ENCODE measurements at places on chromosomes 13 and 19.
A peak's percentile ranks its signal among the peaks of the same experiment; 100 is the strongest.

GRCh38 chr13:108225440-108225839 lies 7.2 kb downstream of the ABHD13 start:
- no peak for DNase-seq

GRCh38 chr13:103284466-103284865 lies 218.2 kb upstream of the SLC10A2 start:
- DNase-seq: no peak

GRCh38 chr13:109309625-109310363 lies 476.6 kb downstream of the IRS2 start:
- no peak for DNase-seq

- DNase-seq: peak; percentile 27
Measured at GRCh38 chr19:40139533-40140287, 49.0 kb upstream of the ZNF780A start.

DNA sequence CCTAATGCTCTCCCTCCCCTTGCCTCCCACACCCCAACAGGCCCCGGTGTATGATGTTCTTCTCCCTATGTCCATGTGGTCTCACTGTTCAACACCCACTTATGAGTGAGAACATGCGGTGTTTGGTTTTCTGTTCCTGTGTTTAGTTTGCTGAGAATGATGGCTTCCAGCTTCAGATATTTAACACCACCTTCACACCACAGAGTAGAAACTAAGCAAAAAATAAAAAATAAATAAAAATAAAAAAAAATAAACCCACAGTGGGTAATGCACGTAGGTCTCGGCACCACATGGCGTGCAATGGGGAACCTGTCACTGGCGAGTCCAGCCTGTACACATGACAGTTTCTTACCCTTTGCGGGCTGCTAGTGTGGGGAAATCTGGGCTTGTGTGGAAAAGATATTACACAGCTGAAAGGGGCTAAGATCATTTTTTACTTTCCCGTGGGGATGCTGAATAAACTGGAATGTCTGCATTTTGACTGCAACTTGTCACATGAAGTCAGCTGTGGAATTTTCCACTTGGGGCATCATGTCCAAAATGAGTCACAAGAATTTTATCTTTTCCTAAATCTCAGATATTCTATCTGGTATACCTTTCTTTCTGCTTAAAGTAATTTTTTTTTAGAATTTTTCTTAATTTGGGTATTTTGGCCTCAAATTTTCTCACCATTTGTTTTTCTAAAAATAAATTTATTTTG lies 170.5 kb downstream of the IRS2 start:
- DNase-seq: no peak

- no peak for DNase-seq
Measured at GRCh38 chr19:1524287-1524971, 552 bp downstream of the PLK5 start.

DNA sequence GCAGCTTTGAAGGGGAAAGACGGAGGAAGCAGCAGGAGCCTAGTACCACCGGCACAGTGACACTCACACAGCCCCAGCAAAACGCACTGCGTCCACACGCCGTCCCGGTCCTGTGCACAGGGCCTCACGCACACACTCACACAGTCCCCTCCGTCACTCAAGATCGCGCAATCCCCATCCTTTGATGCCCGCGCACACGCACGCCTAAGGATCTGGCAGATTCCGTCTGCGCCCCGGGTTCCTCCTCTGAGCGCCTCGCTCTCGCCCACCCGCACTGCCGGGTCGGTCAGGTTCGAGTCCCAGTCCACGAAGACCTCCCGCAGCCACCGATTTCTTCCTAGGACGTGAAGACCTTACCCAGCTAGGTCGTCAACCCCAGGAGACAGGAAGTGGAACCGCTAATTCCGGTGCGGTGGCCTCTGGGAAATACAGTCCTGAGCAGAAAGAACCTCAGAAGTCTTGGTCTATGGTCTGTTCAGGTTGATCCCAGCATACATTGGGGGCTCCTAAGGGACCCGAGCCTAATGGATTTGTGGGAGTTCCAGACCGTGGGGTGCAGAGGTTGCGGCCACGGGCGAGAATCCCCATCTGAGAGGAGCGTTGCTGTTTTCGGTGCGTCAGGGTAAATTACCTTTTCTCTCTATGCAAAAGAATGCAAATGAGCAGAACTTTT lies at the start of gene ZNF780B:
TSS of gene ZNF780B (minus strand) at position 400 of the 673 bp plus-strand sequence. CDS start 5,899 bp downstream, outside the sequence.
- DNase-seq: peak; percentile 52

GRCh38 chr13:46647512-46648065 lies 94.6 kb downstream of the LRCH1 start:
- no peak for DNase-seq

DNA sequence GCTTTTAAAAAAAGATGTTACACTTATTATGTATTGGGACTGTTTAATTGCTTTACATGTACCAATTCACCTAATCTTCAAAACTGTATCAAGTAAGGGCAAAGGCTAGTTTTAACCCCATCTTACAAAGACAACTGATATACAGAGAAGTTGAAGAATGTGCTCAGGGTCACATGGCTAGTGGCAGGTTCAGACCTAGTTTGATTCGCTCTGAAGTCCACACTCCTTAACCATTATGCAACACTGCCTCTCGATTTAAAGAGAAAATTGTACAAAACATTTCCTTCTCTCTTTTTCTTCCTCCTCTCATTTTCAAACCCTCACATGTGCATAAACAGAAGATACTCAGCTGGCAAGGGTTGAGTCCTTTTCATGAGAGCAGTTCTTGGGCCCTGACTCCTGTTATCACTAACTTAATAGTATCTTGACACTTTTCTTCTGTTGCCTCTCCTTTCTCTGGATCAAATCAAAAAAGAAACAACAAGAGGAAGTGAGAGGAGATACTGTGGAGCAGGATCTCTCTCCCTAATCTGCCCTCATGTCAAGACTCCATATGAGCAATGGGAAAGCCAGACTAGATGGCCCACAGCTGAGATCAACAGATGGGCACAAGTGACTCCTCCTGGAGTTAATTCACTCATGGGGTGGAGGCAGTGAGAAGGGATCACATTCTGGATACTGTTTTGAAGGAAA lies 19.0 kb upstream of the N4BP2L1 start:
- no peak for DNase-seq

GRCh38 chr13:49441312-49441711 lies 2.6 kb downstream of the CAB39L start:
- no peak for DNase-seq

- no peak for DNase-seq
Measured at GRCh38 chr13:74796157-74796556, 662.0 kb upstream of the KLF12 start.

DNA sequence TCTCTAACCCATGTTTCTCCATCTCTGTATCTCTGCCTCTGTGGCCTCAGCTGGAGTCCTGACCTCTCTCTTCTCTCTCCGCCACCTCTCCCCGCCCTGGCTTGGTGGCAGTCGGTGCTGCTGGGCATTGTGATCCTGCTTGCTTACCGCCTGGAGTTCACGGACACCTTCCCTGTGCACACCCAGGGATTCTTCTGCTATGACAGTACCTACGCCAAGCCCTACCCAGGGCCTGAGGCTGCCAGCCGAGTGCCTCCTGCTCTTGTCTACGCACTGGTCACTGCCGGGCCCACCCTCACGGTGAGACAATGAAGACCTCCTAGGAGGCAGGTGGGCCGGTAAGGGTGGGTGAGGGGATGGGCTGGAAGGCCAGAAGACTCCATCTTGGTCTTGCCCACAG lies 4.2 kb downstream of the PLPPR2 start:
- DNase-seq: no peak

DNA sequence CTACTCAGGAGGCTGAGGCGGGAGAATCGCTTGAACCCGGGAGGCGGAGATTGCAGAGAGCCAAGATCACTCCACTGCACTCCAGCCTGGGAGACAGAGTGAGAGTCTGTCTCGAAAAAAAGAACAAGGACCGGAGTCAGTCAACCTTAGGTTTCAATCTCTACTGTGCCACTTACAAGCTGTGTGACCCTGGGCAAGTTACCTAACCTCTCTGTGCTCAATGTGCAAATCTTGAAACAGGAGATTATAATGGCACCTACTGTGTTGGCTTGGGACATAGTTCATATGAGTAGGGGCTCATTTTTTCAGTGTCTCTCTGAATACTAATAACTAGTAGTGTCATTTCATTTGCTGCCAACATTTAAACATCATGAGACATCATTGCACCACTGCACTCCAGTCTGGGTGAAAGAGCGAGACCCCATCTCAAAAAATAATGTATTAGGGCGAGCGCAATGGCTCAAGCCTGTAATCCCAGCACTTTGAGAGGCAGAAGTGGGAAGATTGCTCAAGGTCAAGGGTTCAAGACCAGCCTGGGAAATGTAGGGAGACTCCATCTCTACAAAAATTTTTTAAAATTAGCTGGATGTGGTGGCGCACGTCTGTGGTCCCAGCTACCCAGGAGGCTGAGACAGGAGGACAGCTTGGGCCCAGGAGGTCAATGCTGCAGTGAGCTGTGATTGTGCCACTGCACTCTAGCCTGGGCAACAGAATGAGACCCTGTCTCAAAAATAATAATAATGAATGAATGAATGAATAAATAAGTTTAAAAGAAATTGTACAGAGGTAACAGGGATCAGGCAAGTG lies 5.5 kb downstream of the C3 start:
- no peak for DNase-seq

DNA sequence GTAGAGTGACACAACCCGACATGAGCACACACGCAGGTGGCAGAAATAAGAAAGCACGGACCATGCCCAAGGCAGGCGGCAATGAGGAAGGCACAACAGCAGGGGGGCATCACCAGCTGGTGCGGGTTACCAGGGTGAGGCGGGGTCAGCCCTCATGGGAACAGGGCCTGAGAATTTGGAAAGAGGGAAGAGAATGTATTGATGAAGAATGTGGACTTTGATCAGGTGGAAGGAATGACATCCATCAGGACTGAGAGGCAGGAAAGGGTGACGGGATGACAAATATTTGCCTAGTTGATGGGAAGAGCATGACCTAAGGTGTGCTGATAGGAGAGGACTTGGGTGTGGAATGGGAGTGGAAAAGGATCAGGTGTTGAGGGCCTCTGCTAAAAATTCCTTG lies 177.5 kb downstream of the ABCC4 start:
- DNase-seq: no peak

DNA sequence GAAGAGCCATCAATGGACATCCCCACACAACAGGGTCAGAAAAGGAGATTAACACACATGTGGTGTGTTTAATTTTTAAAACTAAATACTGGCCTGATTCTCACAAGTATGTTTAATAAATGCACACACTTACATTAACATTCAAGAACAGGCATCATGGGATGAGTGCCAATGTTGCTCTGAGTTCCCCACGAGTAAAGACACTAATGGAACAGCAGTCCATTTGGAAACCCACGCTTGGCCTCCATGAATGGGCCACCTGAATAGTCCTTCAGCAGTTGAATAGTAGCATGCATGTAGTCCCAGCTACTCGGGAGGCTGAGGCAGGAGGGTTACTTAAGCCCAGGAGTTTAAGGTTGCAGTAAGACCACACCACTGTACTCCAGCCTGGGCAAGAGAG lies 195.2 kb upstream of the IPO5 start:
- DNase-seq: no peak

GRCh38 chr13:45137526-45137925 lies 17.2 kb downstream of the GTF2F2 start:
- DNase-seq: no peak

GRCh38 chr13:109630271-109630670 lies 156.1 kb downstream of the IRS2 start:
- DNase-seq: no peak

GRCh38 chr19:1046117-1046626 lies 6.3 kb downstream of the ABCA7 start:
- no peak for DNase-seq

- DNase-seq: no peak
Measured at GRCh38 chr19:49812452-49812996, 568 bp downstream of the FUZ start.

GRCh38 chr19:1275260-1275975 lies at the start of gene FAM174C:
TSS of gene FAM174C (plus strand) at chr19:1275530. CDS start at chr19:1275550, 20 bp downstream.
- peak; percentile 97 for DNase-seq

- DNase-seq: peak; percentile 89
Measured at GRCh38 chr13:25574437-25575411, 202.9 kb downstream of the ATP8A2 start.

DNA sequence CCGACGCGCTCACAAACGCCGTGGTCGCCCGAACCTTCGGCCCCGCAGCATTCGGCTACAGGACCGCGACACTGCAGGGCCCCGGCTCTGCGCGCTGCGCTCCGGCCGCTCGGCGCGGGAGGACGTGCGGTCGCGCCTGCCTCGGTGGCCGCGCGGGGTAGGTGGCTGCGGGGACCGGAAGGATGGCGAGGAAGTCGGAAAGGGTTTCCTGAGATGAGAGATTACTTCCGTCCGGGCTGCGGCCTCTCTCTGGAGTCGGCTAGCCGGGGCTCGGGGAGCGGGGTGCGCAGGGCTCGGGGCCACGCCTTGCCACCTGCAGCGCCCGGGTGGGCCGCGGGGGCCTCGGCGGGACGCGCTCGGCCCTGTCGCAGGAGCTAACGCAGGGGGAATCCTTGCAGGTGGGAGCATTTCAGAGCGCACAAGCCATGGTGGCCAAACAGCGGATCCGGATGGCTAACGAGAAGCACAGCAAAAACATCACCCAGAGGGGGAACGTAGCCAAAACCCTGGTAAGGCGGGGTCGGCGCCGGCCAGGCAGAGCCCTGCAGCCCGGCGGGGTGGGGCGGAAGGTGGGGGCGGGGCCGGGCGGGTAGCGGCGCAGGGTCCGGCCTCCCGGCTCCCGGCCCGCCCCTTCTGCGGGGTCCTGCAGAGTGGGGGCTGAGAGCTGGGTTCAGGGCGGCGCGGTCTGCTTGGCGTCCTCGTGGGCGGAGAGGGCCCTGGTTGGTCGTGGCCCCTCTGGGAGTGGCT lies at the start of gene SERP2:
TSS of gene SERP2 (plus strand) at position 224 of the 747 bp plus-strand sequence. CDS start at position 426, 202 bp downstream.
- DNase-seq: peak; percentile 52

DNA sequence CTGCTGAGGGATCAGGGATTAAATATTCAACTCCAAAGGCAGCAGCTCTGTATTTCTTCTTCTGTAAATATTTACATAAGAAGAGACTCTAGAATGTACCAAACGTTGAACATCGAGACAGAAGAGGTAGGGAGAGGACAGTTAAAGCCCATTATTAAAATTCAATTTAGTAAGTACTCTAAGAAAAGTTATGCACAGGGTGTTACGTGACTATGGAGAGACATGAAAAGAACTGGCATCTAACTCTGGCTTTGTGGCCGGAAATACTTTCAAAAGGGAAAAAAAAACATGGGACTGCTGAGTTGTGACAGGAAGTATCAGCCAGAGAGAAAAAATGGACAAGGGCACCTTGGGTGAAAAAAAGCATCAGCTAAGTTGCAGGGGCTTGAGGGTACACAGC lies 36.7 kb downstream of the LNX2 start:
- no peak for DNase-seq

GRCh38 chr13:45918597-45918996 lies 67.0 kb upstream of the SIAH3 start:
- no peak for DNase-seq

- no peak for DNase-seq
Measured at GRCh38 chr13:26299168-26299750, 45.3 kb downstream of the CDK8 start.

DNA sequence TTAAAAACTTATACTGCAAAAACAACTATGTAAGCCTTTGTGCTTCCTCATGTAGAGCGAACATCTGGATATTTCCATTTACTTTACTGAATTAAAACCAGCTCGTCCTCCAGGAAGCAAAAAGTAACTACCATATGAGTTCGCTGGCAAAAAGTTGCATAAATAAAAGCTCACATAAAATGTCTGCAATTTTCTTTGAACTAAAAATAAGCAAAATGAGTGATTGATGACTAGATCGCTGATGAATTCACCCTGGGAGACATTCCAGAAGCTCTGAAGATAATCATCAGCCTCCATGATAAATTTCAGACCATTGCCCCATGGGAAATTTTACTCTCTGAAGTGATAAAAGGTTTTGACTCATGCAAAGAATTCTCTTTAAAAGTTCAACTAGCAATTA lies 67.3 kb upstream of the SACS start:
- DNase-seq: peak; percentile 16

GRCh38 chr13:79988573-79988972 lies 352.4 kb downstream of the SPRY2 start:
- no peak for DNase-seq
